ENCODE measurements at places on chromosomes 4 and X.
A peak's percentile ranks its signal among the peaks of the same experiment; 100 is the strongest.

- DNase-seq = no peak
Observed at GRCh38 chr4:39320381-39321115, 45.6 kb downstream of the RFC1 start.

GRCh38 chr4:9918484-9918883 is 102.8 kb downstream of the SLC2A9 start:
- DNase-seq = no peak

GRCh38 chr4:124178449-124179021 is 534.0 kb downstream of the ANKRD50 start:
- DNase-seq = no peak

GRCh38 chrX:19639056-19639455 is 123.7 kb upstream of the MAP3K15 start:
- no peak for DNase-seq

GRCh38 chrX:40169193-40170101 is 71.7 kb upstream of the BCOR start:
- DNase-seq = peak; percentile 80

DNA sequence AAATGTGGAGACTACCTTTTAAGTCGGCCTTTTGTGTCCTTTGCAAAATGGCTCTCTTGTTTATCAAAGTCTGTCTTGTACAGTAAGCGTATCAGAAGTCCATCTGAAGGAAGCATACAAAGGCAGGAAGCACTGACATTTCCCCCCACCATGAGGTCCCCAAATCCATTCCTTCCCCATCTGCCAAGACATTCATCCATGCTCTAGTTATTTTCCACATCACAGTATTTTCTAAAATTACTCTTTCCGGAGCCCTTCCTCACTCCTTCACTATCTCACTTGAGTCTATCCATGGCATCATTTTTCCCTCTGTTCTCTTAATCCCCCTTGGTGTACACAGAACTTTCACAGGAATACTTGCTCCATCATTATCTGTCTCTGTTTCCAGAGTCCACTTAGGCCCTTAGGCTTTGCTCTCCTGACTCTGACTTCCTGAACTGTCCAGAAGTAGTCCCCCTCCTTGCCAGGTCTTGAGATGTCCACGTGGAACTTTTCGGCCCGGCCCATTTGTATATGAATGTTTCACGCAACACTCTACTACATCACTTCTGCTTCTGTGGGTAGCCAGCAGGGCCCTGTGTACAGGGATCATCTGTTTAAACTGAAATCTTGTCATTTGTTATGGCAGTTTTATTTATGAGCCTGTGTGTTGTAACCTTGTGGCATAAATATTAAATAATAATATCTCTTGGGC is 2.1 kb downstream of the SEL1L3 start:
- DNase-seq = no peak

GRCh38 chrX:353566-354535 is 32.9 kb downstream of the PPP2R3B start:
- DNase-seq = no peak

- DNase-seq = no peak
Observed at GRCh38 chr4:140485939-140486338, 12.2 kb downstream of the MGAT4D start.

DNA sequence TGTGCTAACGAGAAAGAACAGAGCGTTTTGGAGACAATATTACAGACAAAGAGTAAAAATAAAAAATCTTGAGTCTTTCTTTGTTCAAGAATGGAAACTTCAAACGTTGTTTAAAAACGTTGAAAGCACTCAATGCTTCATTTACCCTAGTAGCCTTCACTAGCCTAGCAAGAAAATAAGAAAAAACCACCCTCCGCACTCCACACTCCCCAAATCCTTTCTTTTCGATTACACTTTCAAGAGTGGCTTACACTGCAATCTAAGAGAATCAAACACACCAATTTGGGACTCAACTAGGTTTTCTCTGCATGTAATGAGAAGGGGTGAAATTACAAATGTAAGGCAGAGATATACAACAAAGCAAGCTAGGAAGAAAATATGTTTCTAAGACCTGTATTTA is 4.7 kb downstream of the TMSB4X start:
- no peak for DNase-seq

- DNase-seq = no peak
Observed at GRCh38 chr4:169604131-169604900, 8.1 kb downstream of the NEK1 start.

GRCh38 chr4:123696687-123697086 is 300.1 kb downstream of the SPRY1 start:
- no peak for DNase-seq

DNA sequence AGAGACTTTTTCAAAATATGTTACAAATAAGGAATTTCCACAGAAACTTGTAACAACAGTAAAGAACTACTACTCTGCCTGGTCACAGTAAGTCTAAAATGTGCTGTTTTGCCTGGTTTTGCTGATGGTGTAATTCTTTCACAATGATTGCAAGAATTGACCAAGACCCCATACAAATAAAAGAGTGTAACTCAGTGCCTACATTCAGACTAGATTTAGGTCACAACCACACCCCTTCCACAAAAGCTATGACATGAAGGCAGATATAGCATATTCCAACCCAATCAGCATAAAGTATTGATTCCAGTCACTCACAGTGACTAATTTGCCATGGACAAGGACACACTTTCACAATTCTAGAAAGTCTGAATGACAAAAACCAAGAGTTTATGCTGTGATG is 53.7 kb upstream of the TMPRSS11F start:
- DNase-seq = no peak

GRCh38 chrX:67543818-67544217 is at the start of gene AR:
TSS of gene AR (plus strand) at chrX:67544021. CDS start at chrX:67545147, 1,126 bp downstream.
- DNase-seq = no peak

DNA sequence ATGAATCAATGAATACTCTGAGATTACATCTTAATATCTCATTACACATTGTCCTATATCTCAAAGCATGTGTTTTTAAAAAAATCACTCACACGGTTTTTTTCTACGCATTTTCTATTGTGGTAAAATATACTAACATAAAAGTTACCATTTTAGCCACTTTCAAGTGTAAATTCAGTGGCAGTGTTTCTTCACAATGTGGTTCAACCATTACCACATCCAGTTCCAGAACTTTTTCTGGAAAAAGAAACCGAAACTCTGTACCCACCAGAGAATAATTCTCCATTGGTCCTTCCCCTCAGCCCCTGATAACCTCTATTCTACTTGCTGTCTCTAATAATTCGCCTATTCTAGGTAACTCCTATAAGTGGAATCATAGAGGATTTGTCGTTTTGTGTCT is 35.3 kb upstream of the ACSL1 start:
- DNase-seq = no peak

DNA sequence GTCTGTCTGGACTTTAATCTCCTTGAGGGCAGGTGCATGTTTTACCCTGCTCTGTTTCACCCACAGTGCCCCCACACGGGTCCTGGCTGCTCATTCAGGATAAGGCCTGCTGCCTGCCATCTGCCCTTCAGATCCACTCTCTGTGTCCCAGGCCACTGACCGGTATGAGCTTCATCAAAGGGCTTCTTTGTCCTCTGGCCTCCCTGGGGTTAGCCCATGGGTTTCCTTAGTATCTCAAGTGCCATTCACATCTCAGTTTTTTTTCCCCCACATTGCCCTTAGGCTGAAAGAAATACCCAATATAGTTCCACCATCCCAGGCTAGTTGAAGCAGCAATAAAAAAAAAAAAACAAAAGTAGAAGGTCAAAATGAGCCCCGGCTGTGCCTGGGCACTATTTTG is 9.3 kb downstream of the CD99L2 start:
- DNase-seq = no peak

GRCh38 chr4:30601070-30601865 is 118.9 kb upstream of the PCDH7 start:
- no peak for DNase-seq

GRCh38 chrX:130772105-130772775 is 130.8 kb downstream of the ENOX2 start:
- DNase-seq = no peak

GRCh38 chrX:15882704-15883539 is 28.3 kb upstream of the AP1S2 start:
- peak; percentile 24 for DNase-seq

- no peak for DNase-seq
Observed at GRCh38 chr4:30723201-30723955, 3.2 kb downstream of the PCDH7 start.

GRCh38 chr4:35151816-35152572 is 1092.3 kb downstream of the ARAP2 start:
- DNase-seq = no peak

- DNase-seq = no peak
Observed at GRCh38 chr4:26206339-26206738, 114.5 kb upstream of the RBPJ start.

GRCh38 chr4:150096625-150097024 is 18.4 kb downstream of the DCLK2 start:
- DNase-seq = no peak

- DNase-seq = no peak
Observed at GRCh38 chrX:38347136-38347535, 5.3 kb upstream of the OTC start.

DNA sequence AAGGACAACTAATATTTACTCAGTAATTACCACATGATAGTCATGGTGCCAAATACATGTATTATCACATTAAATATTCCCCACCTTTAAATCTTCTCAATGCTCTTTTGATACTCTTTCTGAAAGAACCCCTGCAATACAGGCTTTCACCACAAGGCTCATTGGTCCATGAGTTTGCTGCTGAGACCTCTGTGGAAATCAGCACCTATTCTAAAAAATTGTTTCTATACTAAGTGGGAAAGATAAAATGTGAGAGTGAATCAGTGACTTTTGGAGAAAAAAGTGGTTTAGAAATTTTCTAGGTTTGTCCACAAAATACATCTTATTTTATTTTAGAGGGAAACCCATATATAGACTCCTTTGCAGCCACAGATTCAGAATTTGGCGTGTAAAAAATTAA is 257.3 kb downstream of the ZIC3 start:
- no peak for DNase-seq

DNA sequence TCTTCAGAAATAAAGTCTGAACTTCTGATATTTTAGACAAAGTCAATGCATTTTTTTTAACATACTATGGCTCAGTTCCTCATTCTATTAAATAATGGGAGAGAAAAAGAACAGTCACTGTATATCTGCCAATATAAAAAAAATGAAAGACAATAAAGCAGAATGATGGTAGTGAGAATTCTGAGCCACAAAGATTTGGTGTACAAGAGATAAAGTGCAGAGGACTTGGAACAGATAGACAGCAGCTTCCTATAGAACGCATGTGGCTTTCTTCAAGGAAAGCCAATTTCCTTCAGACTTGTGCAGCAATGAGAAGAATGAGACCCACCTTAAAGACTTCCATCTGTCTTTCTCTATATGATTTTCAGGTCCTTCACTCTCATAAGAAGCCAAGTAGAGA is 39.7 kb downstream of the RASGEF1B start:
- no peak for DNase-seq

GRCh38 chr4:71841336-71841735 is 57.5 kb upstream of the GC start:
- DNase-seq = no peak

GRCh38 chrX:136019226-136019625 is 34.0 kb downstream of the SLC9A6 start:
- no peak for DNase-seq

- no peak for DNase-seq
Observed at GRCh38 chrX:150566734-150567182, 1.7 kb upstream of the MTM1 start.

DNA sequence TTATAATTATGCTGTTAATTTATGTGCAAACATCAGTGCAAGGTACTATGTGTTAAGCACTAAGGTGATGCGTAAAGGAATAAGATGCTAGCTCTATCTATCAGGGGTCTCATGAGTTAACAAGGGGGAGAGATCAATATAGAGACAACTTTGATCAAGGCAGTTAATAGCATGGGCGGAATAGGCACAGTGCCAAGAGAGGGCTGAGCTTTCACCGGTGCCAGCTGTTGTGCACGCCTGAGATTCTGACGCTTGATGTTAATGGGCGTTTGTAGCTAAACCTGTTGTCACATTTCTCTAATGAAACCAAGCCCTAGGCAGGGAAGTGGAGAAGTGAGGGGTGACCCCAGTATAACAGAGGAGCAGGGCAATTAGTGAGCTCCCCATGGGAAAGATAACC is 86.0 kb upstream of the NMU start:
- no peak for DNase-seq

DNA sequence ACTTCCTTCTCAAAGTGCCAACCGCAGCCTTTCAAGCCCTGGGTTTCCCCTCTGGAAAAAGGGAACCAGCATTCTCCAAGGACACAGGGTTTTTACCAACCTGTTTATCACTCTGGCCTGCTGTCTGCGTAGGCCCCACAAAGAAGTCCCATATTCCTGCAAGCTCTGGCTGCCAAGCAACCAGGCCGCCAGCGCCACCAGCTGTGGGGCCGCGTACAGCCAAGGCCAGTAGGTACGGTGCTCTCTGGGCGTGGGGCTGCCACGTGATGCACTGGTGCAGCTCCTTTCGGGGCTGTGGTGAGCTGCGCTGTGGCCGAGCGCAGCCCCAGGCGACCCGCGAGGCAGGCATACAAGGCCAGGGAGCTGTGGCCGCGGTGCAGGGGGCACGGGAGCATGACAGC is 22.1 kb downstream of the LUZP4 start:
- peak; percentile 18 for DNase-seq

DNA sequence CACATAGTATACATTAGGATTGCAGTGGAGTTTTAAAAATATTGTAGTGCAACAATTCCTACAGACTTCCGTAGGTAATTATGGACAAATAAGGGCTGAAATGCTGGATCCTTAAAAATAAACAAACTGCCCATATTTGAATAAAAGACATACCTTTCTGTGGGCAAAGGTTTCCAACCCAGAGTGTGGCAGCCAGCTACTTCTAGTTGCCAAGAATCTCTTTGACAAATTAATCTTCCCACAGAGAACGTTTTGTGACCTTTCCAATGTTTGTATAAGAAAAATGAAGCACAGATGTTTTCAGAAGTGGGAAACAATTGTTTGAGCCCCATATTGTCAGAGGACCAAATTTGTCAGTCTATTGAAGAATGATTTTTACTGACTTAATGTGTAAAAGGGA is 21.1 kb downstream of the GRPR start:
- no peak for DNase-seq

GRCh38 chr4:184189966-184190365 is 27.7 kb downstream of the ENPP6 start:
- no peak for DNase-seq

DNA sequence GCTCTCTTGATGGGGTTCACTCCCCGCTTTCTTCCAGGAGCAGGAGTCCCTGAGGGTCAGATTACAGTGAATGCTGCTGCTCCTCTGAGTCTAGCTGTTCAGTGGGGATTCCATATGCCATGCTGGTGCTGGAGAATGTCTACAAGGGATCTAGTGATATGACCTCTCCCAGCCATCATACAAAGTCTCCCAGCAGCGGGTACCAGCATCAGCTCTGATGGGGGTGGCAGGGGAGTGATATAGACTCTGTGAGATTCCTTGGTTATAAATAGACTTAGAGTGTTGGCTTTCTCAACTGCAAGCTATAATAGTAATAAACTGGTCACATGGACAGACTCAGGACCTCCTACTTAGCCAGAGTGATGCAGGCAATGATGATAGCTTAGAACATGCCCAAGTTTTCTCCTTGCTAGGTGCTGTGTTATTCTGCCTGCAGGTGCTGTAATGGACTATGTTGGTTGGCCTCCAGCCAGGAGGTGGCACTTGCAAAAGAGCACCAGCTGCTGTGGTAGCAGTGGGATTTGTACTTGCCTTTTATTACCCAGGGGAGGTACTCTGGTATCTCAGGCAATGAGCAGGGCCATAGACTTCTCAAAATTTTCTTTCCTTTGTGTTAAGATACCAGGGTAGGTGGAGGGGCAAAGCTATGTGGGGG is 202.9 kb downstream of the CHIC1 start:
- no peak for DNase-seq

- DNase-seq = no peak
Observed at GRCh38 chrX:14295426-14295825, 233.9 kb upstream of the GLRA2 start.
